Tibial artery (tissue), 4 donors: ENCODE measurements at places on chromosomes 5 and 9.

GRCh38 chr9:20650750-20651299 lies 28.5 kb upstream of the MLLT3 start:
- no peak for DNase-seq

DNA sequence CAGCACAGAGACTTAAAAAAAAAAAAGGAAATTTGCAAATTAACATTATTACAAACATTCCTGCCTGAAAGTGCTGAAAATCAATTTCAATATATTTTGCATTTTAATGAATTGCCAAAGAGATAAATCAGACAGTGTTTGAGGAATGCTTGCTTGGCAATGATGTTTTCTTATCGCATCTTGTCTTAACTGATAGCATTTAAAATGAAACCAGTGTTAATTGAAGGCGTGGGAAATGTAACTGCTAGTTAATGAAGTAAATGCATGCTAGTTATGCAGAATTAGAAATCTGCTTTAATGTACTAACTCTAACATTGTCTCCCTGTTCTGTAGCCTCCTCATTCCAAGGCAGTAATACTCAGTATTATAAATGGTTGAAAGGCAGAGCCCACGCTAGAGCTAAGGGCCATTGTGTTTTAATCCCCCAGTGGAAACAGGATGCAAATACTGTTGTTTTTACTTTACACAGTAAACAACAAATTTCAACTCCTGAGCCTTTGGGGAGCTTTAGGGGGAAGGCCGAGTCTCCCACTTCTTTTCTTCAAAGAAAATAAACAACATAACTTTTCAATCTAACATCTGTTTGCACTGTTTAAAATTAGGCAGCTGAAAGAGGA lies 586.9 kb downstream of the TLE4 start:
- no peak for DNase-seq

GRCh38 chr5:158644301-158644700 lies 455.4 kb downstream of the EBF1 start:
- DNase-seq = no peak

DNA sequence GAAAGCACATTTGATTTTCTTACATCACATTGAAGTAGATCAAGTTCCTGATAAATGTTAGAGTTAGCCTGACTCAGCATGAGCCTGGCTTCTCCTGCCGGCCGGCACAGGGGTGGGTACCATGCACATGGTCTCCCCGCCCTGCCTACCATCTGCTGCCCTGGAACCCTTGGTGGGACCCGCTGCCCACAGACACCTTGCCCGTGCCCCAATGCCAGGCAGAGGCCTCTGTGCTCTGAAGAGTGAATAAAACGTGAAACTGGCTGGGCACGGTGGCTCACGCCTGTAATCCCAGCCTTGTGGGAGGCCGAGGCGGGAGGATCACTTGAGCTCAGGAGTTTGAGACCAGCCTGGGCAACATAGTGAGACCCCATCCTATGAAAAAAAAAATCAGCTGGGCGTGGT lies 17.3 kb downstream of the EXD3 start:
- no peak for DNase-seq

GRCh38 chr5:129716235-129716634 lies 31.7 kb upstream of the MINAR2 start:
- DNase-seq = no peak

GRCh38 chr5:166358127-166358830 lies 1933.2 kb upstream of the WWC1 start:
- no peak for DNase-seq

- no peak for DNase-seq
These were observed 66.2 kb downstream of the WNK2 start for GRCh38 chr9:93250185-93250584.

GRCh38 chr5:168987543-168988300 lies 313.2 kb downstream of the SLIT3 start:
- DNase-seq = peak; percentile 82

- no peak for DNase-seq
These were observed 392.0 kb upstream of the KCNN2 start for GRCh38 chr5:113969901-113970300.

DNA sequence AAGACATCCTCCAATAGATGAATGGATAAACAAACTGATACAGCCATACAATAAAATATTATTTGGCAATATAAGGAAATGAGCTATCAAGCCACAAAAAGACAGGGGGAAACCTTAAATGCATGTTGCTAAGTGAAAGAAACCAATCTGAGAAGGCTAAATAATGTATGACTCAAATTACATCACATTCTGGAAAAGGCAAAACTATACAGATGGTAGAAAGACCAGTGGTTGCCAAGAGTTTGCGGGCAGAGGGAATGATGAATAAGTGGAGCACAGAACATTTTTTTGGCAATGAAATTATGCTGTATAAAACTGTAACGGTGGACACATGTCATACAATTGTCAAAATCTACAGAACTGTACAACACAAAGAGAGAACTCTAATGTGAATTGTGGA lies 63.3 kb downstream of the CSF2 start:
- no peak for DNase-seq

DNA sequence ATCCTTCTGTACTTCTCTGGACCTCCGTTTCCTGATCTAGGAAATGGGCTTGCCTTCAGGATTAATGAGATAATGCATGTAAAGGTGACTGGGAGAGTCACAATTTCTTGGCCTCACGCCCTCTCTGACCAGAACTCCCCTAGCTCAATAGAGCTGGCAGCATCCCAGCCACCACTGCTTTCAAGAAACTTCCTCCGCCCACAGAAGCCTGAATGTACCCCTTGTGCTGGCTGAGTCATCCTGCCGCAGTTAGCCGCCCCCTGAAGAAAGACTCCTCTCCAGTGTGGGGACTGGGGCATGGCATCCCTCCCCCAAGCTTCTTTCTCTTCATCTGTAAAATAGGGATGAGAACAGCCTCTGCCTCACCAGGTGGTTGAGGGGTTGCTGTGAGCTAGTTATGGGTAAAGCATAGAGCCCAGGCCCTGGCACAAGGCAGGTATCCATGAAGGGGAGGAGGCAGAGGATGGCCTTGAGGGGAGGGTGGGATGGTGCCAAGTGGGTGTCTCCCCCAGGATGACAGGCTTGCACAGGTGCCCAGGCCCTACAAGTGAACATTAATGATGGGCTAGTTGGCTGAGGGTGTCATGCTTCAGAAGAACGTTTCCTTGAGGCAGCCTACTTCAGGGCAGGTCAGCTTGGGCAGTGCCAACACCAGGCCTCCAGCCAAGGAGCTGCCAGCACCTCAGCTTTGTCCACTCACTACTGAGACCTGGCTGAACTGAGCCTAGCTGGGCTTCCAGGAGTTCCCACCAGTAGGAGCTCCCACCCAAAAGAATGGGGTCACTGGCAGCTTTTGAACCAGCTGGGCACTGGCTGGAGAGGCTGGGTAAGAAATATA lies 3.4 kb downstream of the PDLIM4 start:
- DNase-seq = peak; percentile 74

DNA sequence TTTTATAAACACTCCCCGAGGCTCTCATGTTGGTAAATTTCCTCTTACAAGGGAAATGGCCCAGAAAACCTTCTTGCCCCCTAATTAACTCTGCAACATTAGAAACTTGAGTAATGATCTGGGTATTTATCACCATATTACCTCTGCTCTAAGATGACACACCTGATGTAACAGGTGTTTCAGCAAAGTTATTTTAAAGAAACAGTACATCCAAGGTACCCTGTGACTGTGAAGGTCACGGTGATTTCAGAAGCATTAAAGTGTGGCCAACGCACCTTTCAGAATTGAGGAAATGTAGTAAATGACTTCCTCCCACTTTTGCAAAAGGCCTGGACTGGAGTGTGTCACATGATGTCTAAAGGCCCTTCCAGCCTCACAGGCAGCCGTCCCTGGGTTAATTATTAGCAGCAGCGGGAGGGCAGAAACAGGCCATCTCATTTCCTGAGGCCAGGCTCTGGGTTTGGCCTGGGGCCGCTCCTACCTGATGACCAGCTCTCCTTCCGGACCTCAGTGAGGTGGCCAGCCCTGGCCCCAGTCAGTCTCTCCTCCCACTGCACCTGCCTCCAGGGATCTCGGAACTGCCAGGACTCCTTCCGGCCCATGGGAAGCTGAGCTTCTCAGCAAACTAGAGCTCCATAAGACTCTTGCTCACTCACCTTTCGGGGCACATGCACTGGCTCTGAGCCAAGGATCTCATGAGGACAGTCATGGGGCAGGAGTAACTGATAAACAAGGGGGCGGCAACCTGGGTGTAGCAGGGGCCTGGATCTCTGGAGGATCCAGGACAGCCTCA lies 20.7 kb downstream of the PTPN3 start:
- no peak for DNase-seq

GRCh38 chr9:105414947-105415661 lies 32.7 kb upstream of the FSD1L start:
- DNase-seq = no peak

DNA sequence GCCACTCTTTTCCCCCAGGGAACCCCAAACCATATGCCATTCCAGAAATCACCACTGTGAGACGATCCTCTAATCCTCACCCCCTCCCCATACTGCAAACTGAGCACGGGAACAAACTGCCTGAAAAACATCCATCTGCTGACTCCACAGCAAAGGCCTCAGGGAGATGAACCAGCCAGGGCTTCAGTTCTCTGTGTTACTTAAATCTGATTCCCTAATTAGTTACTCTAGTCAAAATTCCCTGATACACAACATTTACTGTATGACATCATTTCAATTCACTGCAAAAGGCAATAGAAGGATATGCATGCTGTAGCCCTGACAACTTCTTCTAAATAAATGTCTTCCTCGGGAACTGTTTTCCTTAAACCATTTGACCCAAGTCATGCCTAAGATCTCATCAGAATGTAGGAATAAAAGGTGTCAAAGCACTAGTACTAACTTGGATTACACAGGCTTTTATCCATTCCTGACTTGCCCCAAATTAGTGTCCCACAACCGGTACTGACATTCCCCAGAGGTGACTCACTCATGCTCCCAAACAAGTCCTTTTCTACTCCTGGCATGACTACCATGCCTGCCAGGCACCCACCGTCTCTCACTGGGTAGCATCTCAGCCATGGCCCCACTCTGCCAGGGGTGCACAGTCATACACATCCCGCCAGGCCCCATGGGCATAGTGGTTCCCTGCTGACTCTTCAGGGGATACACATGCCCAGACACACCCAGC lies 35.0 kb downstream of the MTX3 start:
- DNase-seq = no peak

GRCh38 chr9:136943291-136944211 lies 987 bp downstream of the FBXW5 start:
- DNase-seq = peak; percentile 63

DNA sequence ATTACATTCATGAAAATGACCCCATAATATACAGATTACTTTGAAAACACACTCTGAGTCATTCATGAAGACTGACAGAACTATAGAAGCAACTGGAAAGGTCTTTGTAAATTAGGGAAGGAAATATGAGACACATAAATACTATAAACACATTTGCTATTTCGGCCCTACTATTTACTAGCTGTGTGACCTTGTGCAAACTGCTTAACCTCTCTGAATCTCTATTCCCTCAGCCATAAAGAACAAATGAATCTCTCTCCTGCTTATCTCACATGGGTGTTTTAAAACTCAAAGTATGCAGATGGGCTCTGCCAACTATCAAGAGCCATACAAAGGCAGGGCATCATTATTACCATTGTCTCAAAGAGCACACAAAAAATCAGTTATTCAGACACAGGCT lies 52.9 kb downstream of the APBA1 start:
- DNase-seq = no peak

GRCh38 chr5:74070766-74071165 lies 444.8 kb downstream of the ARHGEF28 start:
- no peak for DNase-seq

- DNase-seq = no peak
These were observed 33.3 kb downstream of the RASEF start for GRCh38 chr9:83029531-83030137.

GRCh38 chr5:173682313-173682712 lies 65.9 kb upstream of the BOD1 start:
- DNase-seq = no peak

DNA sequence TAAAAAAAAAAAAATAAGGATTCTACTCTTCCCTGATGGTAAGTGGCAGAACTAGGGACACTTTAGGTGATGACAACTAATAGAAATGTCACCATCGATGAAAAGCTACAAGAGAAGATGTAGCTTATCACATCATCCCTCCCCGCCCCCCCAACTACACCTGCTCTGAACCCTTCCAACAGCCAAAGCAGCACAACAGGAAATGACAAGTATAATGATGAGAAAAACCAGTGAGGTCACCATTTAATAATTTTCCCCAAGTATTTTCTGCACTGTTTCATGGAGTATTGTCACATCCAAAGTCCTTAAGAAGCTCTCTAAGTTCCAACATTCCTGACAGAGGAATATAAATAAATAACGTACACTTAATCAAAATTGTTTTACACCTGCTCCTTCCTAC lies 221.4 kb downstream of the EFNA5 start:
- DNase-seq = no peak

DNA sequence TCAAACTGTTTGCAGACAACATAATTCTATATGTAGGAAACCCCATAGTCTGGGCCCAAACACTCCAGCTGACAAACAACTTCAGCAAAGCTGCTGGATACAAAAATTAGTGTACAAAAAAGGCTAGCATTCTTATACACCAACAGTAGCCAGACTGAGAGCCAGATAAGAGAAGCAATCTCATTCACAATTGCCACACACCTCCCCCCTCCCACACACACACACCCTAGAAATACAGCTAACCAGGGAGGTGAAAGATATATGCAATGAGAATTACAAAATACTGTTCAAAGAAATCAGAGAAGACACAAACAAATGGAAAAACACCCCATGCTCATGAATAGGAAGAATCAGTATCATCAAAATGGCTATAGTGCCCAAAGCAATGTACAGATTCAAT lies 9.0 kb downstream of the MTREX start:
- DNase-seq = no peak

DNA sequence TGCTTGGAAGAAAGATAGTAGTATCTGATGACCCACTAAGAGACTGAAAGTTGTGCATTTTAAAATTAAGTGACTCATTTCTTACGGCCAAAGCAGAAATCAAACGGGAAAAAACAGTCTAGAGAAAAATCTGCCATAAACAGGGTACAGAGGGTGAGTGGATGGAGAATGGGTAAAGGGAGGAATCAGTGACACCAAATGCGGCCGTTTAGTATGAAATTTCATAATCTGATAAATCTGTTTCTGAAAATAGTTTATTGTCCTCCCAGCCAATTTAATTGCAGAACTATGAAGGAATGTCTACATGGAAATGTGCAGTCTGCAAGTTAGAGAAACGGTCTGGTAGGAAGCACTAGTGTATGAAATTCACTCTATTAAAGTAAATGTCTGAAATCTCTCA lies 39.5 kb downstream of the ADAMTS12 start:
- DNase-seq = no peak

GRCh38 chr9:113373256-113373655 lies 3.5 kb downstream of the HDHD3 start:
- no peak for DNase-seq

GRCh38 chr9:16768816-16769215 lies 101.7 kb downstream of the BNC2 start:
- DNase-seq = no peak
